ENCODE measurements at places on chromosomes 5 and 9.

GRCh38 chr9:88420227-88420626 lies 32.0 kb downstream of the SPIN1 start:
- DNase-seq: no peak

GRCh38 chr5:127429928-127430327 lies 87.5 kb upstream of the PRRC1 start:
- DNase-seq: no peak

DNA sequence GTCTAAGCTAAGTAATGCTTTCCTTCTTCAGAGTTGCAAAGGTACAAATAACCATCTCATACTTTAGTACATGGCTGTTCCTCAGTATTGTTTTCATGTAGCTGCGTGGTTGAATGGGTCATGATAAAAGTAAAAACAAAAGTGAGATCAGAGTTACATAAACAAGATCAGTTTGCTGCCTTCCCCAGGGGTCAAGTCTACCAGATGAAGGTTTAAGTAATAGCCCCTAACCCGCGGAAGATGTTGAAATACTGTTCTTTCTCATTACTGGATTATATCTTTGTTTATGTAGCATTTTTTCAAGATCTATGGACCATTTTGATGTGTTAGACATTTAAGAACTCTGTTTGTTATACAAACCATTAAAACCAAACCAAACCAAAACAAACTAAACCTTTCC lies 34.1 kb upstream of the ARRDC3 start:
- DNase-seq: no peak

- no peak for DNase-seq
Observed at GRCh38 chr9:126228111-126228780, 98.4 kb upstream of the MVB12B start.

DNA sequence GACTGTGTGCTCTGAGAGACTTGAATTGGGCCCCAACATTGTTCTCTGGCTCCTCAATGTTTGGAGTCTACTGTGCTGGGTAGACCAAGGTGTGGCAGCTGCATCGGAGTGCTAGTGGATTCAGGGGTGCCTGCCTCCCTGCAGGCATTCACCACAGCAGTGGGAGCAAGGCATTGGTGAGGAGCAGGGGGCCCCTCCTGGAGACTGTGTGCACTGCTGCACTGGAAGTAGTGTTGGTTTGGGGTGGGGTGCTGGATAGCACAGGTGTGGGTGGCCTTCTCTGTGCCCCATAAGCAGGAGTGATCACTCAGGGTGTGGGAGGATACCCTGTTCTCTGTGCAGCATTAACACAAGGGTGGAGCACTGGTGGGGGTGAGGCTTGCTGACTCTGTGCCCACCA lies 39.2 kb downstream of the INSL6 start:
- DNase-seq: no peak

DNA sequence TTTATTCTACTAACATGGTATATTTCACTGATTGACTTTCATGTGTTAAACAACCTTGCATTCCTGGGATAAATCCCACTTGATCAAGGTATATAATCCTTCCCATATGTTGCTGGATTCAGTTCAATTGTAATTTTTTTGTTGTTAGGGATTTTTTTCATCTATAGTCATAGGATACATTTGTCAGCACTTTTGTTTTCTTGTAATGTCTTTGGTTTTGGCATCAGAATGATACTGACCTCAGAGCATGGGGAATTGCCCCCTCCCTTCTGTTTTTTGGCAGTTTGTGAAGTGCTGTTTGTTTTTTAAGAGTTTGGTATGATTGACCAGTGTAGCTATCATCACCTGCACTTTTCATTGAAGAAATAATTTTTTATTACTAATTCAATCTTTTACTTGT lies 176.8 kb upstream of the RASEF start:
- DNase-seq: no peak

- DNase-seq: no peak
Observed at GRCh38 chr9:133107245-133107722, 13.8 kb downstream of the RALGDS start.

DNA sequence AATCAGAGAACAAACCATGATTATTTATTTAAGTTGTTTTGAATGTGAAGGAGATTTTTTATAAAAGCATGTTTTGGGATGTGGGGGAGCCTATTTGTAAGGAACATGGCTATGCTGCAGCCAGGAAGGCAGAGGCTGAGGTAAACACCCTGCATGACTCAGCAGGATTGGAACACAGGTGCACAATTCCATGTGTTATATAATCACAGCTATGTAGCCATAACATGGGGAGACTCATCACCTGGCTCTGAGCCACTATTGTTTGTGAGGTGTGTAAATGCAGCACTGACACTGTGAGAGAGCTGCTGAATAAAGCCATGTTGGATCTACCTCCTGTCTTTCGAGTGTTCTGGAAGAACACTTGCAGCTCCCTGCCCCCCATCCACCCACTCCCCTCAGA lies 1009.8 kb downstream of the DNAH5 start:
- DNase-seq: no peak

DNA sequence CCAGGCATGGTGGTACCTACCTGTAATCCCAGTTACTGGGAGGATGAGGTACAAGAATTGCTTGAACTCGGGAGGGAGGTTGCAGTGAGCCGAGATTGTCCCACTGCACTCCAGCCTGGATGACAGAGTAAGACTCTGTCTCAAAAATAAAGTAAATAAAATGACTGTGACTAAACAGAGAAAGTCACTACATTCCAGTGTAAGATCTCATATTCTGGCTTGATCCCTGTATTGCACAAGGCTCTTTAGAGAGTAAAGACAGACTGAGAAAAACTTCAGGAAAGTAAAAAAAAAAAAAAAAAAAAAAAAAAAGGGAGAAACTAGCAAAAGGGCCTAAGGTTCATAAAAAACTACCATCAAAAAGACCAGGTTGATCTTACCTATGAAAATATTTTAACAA lies 106.6 kb upstream of the PJA2 start:
- no peak for DNase-seq

GRCh38 chr5:553874-554273 lies 29.6 kb upstream of the SLC9A3 start:
- no peak for DNase-seq

Measured in NCI-H1694 (cell line).